ENCODE measurements at places on chromosomes 5 and 9.
A peak's percentile ranks its signal among the peaks of the same experiment; 100 is the strongest.

DNA sequence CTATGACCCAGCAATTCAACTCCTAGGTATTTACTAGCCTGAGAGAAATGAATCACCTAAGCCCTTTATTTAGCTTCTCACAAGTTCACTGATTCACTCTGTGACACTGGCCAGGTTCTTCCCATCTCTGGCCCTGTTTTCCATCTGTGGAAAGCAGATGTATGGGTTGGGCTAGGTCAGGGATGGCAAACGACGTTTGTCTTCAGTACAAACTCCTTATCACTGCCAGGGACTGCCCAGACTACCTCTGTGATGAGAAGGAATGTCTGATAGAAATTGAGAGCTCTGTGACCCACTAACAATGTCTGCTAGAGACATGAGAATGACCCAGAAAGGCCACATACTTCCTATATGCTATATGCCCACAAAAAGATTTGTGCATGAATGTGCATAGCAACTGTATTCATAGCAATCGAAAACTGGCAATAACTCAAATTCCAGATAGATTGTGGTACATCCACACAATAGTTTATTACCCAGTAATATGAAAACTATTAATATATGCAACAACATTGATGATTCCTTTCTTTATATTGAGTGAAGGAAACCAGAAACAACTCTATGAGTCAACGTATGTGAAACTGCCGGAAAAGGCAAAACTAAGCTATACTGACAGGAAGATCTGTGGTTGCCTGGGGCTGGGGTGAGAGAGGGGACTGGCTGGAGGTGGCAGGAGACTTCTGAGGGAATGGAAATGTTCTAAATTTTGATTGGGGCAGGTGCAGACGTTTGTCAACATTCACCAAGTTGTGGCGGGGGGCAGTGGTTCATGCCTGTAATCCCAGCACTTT lies 32.0 kb upstream of the ADAM19 start:
- DNase-seq, result no peak

GRCh38 chr9:130212543-130213297 lies 40.5 kb downstream of the NCS1 start:
- DNase-seq, result no peak

DNA sequence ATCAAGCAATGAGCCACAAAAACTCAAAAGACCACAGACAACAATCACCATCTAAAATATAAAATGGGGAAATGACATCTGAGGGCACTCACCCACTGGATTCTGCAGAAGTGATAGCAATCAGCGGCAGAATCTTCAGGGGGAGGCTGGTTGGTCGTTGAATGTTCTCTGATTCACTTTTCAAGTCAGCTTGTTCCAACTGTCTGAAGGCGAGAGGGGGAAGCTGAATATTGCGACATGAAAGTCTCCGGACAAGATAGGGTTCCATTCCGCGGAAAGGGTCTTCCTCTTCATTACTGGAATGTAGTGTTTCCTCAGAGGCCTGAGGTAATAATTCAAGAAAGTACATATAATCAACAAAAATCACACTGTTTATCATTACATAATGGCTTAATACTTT lies 94.9 kb upstream of the PDE4D start:
- no peak for DNase-seq

DNA sequence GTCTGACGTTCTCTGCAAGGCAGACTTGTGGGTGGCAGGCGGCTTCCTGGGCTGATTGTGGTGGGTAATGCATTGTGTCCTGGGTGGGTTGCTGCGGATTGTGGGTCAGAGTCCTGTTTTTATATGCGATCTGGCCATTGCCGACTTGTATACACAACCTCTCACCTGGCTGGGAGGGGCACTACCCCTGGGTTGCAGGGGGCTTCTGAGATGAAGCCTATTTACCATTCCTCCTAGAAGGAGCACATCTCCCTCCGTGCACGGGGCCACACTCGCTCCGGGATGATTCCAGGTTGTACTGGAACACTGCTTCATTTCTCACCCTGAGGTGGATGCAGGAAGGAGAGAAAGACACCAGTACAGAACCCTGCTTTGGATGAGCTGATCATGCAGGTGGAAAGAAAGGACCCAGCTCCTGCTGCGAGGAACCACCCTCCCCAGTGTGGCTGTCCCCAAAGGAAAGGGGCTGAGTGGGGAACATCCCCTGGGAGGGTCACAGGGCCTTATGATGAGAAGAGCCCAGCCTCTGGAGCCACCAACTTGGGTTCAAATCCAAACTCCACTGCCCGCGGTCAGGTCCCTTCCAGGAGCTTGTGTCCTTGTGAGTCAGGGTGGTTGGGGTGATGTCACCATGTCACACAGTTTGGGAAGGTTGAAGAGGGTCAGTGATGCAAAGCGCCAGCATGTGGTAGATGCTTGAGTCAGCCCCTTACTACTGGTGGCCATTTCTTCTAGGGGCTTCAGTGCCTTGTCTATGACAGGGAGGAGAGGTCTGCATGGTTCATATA lies 151.8 kb upstream of the COL5A1 start:
- no peak for DNase-seq

- DNase-seq, result no peak
Measured at GRCh38 chr5:111511174-111511830, 1.0 kb downstream of the STARD4 start.

GRCh38 chr5:124056326-124056990 lies 544.5 kb downstream of the CSNK1G3 start:
- no peak for DNase-seq

- DNase-seq, result no peak
Measured at GRCh38 chr5:157744051-157745011, 819 bp downstream of the LSM11 start.

DNA sequence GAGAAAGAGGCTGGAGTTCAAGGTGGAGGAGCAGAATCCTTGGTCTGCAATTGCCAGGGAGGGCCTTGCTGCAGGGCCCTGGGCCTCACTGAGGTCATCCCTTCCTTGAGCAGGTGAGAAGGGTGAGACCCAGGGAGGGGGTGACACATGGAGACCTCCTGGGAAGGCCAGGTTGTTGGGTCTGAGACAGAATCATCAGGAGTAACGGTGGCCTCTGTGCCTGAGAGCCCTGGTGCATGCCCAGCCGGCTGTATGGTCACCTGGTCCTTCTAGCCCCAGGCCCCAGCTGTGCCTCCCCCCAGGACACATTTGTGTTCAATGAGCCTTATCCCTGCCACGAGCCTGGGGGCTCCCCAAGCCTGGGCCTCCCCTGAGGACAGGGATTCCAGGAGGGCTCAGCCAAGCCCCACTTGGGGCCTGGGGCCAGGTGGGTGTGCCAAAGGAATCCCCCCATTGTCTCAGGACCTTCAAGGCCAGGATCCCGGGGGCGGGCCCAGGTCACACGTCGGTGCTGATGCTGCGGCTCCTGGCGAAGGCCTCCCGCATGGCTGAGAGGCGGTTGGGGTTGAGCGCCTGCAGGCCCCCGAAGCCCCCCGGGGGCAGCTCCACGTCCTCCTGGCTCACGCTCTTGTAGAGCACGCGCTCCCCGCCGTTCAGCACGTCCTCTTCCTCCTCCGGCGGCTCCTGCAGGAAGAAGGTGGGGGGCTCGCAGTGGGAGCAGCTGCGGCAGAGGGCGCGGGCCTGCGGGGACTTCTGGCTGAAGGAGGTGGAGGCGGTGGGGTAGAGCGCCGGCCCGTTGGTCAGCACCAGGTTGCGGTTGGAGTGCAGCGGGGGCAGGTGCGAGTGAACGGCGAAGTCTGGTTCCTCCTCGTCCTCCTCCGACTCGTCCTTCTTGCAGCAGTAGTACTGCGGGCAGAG lies 30.4 kb downstream of the FAM163B start:
- no peak for DNase-seq

DNA sequence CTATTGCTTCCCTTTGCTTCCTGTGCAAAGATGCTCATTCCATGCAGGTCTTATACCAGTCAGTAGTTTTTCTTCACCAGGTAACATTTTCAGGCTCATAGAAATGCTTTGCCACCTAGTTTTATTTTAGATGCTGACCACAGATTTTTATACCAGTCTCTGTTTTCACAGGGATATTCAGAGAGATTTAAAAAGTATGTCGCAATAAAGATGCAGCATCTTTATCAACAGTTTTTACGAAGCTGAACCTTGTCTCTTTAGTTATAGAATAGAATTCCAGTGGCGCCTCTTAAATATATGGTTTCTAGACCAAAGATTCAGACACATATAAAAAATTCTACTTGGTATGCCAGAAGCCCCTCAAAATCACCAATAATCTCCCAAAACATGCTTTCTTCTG lies 155.7 kb upstream of the PCSK5 start:
- no peak for DNase-seq

DNA sequence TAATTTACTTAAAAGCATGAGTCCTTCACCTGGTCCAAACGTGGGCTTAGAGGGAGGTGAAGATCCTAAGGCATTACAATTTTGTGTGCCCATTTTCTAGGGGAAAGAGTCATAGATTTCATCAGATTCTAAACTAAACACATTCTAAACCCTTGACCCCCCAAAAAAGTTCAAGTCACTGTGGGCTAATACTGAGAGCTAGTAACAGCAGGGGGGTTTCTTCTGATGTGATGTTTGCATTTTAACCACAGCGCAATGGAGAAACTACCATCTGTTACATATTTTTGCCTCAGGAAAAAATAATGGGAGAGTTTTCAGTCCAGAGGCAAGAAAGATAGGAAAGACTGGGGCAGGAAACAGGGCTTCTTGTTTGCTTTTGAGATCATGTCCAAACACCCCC lies 110.8 kb upstream of the SLC1A3 start:
- no peak for DNase-seq

- DNase-seq, result peak; percentile 0
Measured at GRCh38 chr9:80995759-80996158, 693.6 kb downstream of the TLE1 start.

DNA sequence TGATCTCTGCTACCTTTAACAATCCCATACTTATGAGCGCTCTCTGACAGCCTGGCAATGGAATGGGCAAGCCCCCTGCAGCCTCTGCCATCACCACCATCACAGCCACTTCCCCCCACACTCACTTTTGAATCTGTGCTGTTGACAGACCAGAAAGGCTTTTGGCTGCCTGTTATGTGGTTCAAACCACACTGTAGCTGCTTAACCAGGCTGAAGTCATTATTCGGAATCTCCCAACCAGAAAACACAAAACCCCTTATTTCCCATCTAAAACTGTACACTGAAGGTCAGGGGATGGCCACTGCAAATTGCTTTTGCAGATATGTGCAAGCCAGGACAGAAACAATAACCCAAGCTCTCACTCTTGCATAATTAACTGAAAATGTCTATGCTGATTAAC lies 35.8 kb downstream of the PTCH1 start:
- DNase-seq, result no peak

DNA sequence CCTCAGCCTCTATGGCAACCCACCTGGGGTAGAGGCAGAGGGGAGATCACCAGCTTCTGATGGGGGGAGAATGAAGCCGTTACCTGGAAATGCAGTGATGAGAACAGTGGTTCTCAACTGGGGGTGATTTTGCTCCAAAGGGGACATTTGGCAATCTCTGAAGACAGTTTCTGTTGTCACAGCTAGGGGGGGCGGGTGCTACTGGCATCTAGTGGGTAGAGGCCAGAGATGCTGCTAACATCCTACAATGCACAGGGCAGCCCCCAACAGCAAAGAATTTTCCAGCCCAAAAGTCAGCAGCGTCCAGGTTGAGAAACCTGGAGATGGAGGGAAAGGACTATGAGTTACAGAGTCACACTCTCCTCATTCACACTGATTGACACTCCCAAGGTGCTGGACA lies 84.5 kb downstream of the FGF1 start:
- DNase-seq, result no peak

- DNase-seq, result no peak
Measured at GRCh38 chr9:7118633-7119032, 360.9 kb downstream of the KDM4C start.

- no peak for DNase-seq
Measured at GRCh38 chr5:33400675-33401074, 40.1 kb upstream of the TARS1 start.

Measured in HTR-8/SVneo (cell line).